ENCODE measurements at places on chromosomes 13 and 19.

GRCh38 chr19:11254666-11255065, 7.7 kb downstream of the DOCK6 start:
- DNase-seq = no peak

GRCh38 chr13:85508683-85509329, 290.4 kb downstream of the SLITRK6 start:
- DNase-seq = no peak

DNA sequence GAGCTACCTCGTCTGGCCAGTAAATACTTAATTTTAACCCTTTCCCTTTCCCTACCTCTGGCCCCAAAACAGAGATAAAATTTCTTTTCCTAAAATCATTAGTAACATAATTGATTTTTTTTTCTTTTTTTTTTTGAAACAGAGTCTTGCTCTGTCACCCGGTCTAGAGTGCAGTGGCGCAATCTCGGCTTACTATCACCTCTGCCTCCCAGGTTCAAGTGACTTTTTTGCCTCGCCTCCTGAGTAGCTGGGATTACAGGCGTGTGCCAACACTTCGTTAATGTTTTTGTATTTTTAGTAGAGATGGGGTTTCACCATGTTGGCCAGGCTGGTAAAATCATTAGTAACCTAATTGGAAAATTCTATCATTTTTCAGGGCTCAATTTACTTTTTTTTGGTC, 10.4 kb upstream of the TRIM13 start:
- DNase-seq = no peak

DNA sequence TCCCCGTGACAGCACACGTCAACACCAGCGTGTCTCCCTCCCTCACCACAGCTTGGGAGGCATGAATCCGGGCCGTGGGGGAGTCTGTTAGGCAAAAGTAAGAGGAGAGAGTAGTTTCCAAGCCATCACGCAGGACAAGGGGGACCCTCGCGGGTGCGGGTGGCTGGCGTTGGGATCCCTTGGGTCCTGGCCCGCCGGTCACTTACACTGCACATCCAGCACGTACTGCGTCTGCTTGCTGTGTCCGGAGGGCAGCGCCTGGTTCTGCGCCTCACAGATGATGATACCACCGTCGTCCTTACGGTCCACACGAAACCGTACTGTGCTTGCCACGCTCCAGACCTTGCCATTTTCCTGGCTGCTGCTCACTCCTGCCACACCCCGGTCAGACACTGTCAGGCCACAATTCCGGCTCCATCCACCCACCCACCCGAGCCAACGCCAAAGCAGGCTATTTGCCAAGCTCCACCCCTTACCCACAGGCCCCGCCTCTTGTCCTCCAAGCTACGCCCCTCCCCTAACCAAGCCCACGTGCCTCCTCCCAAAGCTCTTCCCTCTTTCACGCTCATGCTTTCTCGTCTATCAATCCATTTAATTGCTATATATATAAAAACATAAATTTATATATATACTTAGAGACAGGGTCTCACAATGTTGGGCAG, 6.6 kb upstream of the ZNF428 start:
- DNase-seq = no peak

DNA sequence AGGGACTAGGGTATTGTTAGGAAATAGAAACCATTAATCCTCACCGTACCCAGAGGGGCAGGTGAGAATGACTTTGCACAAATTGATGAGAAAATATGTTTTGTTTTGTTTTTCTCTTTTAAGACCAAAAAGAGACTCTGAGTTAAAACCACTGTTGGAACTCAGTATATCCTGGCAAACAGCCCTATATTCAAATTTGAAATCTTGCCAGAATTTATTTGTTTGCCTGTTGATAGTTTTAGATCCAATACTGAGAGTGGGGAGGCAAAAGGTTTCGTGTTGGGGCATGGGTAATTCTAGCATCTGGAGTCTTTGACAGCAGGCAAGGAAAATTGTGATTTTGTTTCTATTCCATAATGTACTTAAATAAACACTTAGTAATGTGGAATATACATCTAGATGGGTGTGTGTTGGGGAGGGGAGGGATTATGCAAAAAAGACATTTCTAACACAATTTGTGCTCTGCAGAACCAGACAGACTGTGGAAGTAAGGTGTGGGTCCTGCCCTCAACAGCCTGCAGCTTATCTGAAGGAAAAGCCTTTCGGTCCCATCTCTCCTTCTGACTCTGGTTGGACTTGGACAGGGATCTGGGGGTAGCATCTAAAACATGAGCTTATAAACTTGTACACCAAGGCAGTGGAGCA, 190.7 kb downstream of the OXGR1 start:
- no peak for DNase-seq

Data from CD4-positive, alpha-beta T cell treated with Interleukin-6 at 100 ng/mL for 8 hours (primary cell).